ENCODE measurements at places on chromosomes 6 and 20.
A peak's percentile ranks its signal among the peaks of the same experiment; 100 is the strongest.

DNA sequence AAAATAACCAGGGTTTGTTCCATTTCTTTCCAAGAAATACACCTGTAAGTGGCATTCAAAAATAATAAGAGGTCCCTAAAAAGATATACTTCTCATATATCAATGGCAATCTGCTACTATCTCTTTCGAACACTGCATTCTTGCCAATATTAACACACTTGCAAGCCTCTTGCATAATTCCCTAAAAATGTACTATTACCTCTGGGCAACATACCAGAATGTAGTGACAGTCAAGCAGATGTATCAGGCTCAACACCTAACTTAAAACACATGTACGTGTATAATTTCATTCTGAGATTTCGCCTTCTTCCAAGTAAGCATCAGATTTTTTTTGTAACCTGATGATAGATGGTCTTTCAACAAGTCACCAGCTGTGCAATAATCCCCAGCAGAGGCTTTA is 3.4 kb downstream of the CBLN4 start:
- no peak for DNase-seq

GRCh38 chr6:17930321-17930993 is 57.0 kb downstream of the KIF13A start:
- no peak for DNase-seq

DNA sequence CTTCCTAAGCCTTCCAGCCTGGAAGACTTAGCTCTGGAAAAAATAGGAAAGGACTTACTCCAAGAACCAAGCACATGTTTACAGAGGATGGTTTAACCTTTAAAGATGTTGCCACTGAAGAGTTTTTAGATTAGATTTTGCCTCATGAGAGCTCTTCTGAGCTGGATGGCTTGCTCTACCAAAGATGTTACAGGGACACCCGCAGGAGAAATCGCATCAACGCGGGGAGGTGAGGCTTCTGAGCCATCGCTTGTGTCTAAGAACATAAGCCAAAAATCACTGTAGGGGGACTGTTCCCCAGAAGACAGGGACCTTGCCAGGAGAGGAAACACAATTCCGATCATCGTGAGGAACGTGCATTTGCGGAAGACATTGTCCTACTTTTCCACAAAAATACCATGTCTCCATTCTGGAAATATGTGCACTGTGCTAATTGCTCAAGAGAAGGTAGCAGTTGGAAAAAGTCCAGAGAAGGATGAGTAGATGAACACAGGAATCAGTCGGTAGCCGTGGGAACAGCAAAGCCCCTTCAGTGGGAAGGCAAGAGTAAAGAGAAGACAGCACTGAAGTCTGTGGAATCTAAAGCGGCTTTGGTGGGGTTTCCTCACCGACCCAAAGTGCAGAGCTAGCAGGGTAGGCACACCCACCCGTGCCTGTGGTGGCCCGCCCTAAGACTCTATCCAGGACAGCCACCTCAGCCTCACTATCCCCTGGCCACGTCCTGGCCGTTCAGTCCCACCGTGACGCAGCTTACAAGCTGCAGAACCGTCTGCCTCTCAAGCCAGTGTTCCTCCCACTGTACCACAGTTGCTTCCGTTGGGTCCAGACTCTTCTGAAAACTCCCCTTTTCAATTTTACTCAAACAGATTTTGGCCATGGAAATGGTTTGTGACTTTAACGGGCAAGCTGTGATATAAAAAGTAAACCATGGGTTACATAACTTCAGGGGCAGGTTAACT is 334.8 kb downstream of the NRN1 start:
- DNase-seq = no peak

DNA sequence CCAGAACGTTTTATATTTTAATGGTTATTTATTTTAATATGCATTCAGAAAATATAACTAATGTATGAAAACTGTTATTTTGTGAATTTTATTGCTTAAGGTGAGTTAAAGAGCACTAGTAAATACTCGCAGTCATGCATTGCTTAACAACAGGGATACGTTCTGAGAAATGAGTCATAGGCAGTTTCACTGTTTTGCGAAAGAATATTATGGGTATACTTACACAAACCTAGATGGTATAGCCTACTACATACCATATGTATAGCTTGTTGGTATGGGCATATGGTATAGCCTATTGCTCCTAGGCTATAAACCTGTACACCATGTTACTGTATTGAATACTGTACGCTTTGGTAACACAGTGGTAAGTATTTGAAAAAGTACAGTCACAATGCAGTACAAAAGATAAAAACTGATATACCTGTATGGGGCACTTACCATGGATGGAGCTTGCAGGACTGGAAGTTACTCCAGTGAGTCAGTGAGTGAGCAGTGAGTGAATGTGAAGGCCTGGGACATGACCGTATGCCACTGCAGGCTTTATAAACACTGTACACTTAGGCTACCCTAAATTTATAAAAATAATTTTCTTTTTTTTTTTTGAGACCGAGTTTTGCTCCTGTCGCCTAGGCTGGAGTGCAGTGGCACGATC is 38.5 kb downstream of the ARFGEF2 start:
- no peak for DNase-seq

- no peak for DNase-seq
Measured at GRCh38 chr6:168206186-168206585, 113.4 kb downstream of the DACT2 start.

GRCh38 chr6:70412252-70413113 is 825 bp upstream of the FAM135A start:
- no peak for DNase-seq

GRCh38 chr20:34579979-34580940 is 21.7 kb downstream of the MAP1LC3A start:
- no peak for DNase-seq

DNA sequence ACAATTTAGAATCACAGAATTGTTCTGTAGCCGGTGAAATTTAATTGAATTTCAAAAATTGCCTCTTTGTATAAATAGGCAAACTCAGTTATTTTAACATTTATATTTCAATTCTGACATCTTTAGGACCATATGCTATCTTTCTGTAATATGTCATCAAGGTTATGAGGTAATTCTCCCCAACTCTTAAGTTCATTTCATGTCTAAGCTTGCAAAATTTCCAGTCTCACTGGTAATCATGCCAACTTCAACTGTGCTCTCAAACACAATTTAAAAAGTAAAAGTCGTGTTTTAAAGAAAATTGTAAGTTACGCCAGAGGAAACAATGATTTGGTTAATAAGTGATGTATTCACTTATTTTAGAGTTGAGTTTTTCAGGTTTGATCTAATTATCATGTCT is 1.4 kb downstream of the NCOA7 start:
- no peak for DNase-seq

- no peak for DNase-seq
Measured at GRCh38 chr6:111199935-111200334, 112.6 kb downstream of the SLC16A10 start.

- DNase-seq = peak; percentile 4
Measured at GRCh38 chr6:53734473-53735299, 60.1 kb upstream of the LRRC1 start.

DNA sequence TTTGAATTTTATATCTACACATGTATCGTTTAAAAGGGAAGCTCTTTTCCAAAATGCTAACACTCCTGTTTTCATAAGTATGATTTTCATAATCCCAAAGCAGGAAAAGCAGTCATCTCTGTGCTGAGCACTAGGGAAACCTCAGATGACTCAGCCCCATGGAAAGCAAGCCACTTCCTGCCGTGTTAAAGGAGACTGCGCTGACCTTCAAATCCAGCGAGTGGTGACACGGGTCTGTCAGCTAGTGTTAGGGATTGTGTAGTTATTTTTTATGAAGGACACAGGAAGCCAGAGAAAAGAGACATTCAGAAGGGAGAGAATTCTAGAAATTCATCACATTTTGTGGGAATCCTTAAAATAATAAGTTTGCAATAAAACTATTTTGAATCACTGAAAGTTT is 57.0 kb upstream of the CD93 start:
- DNase-seq = no peak
